AG08396 (cell line): ENCODE measurements at places on chromosomes 7 and 10.

DNA sequence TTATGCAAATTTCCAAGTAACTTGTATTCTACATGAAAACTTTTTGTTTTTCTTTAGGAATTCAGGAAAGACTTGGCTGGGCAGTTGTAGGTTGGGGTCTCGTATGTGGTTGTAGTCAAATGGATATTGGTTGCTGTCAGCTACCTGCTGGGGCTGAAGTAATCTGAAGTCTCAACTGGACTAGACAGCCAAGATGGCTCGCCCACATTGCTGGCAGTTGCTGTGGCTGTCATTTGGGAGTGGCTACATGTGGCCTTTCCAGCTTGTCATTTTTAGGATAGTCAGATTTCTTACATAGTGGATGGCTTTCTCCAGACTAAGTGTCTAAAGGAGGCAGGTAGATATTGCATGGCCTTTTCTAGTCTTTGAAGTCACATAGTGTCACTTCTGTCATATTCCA, 32.6 kb downstream of the EXOC6 start:
- no peak for DNase-seq

- no peak for DNase-seq
Measured at GRCh38 chr7:27516421-27516820, 146.3 kb downstream of the HIBADH start.

DNA sequence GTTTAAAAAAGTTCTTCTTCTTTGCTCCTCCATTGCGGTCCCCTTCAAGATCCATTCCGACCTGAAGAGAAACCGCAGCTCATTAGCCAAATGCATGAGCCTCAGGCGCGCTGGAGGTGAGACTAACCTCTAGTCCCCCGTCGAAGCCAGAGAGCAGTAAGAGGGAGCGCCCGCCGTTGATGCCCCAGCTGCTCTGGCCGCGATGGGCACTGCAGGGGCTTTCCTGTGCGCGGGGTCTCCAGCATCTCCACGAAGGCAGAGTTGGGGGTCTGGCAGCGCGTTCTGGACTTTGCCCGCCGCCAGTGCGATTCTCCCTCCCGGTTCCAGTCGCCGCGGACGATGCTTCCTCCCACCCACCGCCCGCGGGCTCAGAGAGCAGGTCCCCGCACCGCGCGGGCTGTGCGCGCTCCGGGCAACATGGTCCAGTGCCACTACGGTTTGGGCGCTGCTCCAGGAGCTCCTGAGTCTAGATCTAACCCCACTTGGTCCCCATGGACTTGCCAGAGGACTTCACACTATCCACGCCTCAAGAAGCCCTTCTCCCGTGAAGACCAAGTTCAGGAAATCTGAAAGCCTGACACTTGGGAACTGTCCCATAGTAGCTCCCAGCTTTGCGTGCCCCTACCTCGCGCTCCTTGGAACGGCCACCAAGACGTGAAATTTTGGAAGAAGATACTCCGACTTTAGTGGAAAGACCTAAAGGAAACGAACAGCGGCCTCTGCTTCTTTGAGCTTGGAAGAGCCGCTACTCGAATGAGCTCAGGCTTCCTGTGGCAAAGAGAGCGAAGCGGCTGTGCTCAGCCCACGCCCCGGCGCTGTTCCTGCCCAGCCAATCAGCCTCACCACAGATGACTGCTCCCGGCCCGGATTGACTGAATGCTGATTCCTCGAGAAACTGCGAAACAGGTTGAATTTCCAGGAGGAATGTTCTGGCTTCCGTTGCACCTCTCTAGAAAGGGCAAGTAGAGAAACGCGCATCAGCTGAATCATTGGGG, at the start of gene ABCB1:
TSS of gene ABCB1 (minus strand) at position 755 of the 995 bp plus-strand sequence. CDS start at position 55, 700 bp downstream.
- DNase-seq, result peak; percentile 72

DNA sequence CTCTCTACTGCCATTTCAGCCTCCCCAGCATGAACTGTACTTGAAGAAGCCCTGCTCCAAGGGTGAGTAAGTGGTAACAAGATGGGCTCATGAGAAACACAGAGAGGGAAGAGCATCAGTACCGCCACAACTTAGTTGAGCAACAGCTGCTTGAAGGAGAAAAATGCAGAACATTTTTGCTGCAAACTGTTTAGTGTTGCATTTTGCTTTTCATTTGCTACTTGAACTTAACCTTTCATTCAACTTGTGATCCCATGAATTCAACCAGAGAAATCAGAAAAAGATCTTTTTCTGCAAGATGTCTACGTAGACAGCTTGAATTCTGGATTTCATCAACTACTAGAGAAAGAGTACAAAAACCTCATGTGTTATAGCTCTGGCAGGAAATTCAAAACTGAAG, 40.7 kb downstream of the ANK3 start:
- DNase-seq, result no peak

GRCh38 chr10:114851336-114851735, 29.8 kb downstream of the FHIP2A start:
- DNase-seq, result no peak

DNA sequence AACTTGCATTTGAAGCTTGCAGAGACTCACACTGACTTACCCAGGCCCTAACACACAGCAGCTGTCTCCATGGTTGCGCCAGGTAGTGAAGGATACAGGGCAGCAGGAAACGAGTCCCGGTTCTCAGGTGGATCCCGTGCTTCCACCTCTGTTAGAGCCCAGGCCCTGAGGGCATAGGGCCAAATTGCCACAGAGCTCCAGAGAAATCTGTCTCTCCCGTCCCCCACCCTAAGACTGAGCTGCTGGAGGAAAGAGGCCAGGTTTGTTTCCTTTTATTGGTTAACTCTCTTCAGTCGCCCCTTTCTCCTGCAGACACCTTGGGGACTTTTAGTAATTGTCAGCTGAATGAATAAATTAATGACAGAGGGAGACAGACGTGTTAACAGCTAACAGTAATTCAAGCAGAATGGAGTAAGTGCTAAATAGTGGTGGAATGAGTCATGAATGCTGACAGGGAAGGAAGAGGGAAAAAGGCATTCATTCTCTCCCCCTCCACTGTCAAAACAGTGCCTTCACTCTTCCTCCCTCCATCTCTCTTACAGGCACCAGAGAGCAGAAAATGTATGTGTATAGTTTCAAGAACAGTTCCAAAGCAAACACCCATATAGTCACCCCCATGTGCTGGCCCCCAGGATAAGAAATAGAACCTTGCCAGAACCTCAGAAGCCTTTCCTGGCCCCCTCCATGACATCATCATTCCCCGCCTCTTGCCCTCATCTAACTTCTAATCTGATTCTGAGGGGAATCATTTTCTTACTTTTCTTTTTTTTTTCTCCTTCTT, 16.8 kb upstream of the DLG5 start:
- peak; percentile 52 for DNase-seq

DNA sequence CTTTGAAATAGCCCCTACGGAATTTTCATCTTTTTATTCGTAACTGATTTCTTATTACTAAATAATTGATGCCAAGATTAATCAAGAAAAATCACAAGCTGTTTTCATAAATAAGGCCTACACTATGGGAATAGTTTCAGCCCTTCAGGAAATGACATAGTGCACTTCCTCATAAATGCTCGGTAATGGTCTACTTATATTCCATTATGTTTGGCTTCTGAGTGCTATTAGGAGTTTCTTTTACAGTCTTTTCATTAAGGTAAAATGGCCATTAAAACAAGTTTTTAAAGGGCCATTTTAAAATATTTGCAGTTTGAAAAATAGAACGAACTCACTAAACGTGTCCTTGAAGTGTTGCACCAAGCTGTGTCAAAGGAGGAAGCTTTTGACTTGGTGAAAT, 174.5 kb downstream of the DNAH11 start:
- no peak for DNase-seq

DNA sequence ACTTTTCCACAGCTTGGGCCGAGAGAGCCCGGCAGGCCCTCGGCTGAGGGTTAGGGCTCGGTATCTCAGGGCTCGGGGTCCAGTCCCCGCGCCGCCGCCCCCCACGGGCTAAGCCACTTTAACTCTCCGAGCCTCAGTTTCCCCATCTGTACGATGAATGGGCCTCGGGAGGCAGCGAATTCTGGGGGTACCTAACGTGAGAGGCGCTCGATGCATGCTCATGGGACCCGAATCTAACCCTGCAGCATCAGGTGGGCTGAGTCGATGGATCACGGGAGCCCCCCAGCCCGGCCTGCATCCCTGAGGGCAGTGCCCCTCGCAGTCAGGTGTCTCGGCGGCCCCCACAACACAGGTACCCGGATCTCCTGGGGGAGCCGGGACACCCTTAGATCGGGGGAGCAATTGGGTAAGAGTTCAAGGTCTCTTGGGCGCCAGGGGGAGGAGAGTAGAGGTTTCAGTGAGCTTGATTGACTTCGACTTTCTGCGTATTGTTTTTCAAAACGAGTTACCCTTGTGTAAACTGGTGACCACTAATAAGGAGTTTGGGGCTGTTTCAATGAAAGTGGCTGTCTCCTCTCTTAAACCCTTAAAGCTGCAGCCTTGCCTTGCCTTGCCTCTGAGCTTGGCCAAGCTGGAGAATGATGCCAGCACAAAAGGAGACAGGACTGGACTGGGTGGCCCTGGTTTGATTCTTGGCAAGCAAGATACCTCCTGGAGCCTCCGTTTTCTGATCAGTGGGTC, 631 bp downstream of the POR start:
- DNase-seq, result peak; percentile 23

DNA sequence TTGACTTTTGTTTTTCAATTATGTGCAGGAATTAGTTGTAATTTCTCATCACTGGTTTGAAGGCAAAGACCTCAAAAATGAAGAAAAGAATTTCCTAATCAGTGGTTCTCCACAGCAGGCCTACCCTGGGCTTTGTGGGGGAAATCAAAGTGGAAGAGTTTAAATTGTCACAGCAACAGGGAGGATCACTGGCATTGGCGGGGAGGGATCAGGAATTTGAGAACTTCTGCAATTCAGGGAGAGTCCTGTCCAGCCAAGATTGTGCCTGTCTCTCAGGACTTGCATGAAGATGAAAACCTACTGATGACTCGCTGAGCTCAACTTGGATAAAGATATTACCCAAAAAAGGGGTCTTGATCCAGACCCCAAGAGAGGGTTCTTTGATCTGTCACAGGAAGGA, 70.1 kb downstream of the HACD1 start:
- no peak for DNase-seq

- peak; percentile 61 for DNase-seq
Measured at GRCh38 chr10:93115661-93116383, 42.1 kb downstream of the CYP26A1 start.

DNA sequence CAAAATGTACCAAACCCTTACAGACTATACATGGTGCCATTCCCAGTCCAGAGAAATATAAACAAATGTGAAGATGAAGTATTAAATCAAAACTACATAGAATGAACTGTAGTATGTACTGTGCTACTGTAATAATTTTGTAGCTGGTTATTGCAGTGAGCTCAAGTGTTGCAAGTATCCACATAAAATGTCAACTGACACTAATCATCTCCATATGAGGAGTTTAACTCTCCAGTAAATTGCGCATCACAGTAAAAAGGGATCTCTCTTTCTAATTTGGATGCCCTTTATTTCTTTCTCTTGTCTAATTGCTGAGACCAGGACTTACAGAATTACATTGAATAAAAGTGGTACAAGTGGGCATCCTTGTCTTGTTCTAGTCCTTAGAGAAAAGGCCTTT, 165.5 kb downstream of the CPED1 start:
- DNase-seq, result no peak

DNA sequence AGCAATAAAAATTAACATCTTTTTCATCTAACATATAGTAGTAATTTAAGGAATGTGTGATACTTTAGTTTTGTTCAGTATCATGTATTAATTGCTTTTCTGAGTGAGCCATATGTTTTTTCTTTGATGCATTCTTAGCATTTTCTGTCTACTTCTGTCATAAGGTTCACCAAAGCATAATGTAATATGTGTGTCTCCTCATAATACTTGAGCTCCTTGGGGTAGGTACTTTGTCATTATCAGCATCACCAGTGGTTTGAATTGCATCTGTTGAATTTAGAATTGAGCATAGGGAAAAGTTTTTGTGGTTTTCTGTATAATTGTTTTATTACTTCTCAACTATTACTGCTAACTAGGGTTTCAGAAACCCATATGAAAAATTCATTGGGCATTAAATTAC, 26.5 kb downstream of the VPS50 start:
- DNase-seq, result no peak

- no peak for DNase-seq
Measured at GRCh38 chr7:18445916-18446520, 49.5 kb upstream of the HDAC9 start.

DNA sequence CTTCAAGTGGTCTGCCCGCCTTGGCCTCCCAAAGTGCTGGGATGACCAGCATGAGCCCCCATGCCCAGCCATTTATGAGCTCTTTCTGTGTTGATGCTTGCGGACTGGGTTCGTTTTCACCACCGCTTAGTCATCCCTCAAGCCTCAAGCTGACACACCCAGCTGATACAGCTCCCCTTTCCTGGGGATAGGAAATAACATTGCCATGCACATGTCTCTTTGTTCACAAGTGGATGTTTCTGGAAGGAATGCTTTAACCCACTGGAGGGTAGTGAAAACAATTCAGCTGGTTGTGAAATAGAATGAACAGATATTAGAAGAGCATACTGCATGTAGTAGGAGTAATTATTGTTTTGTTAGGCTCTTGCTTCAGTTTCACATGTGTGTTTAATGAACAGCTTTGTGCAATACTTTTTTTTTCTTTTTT, 8.5 kb upstream of the METTL27 start:
- DNase-seq, result peak; percentile 89

- peak; percentile 14 for DNase-seq
Measured at GRCh38 chr7:46705386-46706255, 784.5 kb upstream of the IGFBP3 start.

- DNase-seq, result no peak
Measured at GRCh38 chr10:127702271-127702670, 34.7 kb upstream of the FOXI2 start.

DNA sequence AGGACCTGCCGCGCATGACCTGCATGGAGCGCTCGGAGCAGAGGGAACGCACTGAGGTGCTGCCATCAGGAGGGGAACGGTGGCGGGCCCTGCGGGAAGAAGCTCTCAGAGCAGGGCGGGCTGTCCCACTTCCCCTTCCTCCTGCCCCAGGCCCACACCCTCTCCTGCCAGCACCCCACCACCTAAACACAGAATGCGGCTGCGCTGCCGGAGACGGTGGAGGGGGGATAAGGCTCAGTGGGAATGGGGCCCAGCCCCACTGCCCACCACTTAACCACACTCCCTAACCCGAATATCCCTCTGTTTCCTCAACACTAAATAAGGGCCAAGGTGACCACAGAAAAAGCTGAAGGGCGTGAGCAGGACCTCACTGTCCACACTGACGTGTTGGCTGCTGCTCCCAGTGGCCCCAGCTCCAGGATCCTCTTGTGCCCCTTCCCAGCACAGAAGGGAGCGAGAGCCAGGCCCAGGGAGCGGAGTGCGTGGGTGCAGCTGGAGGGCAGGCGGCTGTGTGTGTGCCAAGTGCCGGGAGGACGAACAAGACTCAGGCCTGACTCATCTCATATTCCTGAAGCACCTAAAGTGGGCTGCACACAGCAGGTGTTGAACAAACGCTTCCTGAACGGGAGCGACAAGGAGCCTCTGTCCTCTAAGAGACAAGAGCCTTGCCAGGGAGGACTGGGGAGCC, 116.8 kb downstream of the MAD1L1 start:
- DNase-seq, result no peak

GRCh38 chr7:7219216-7219615, 36.9 kb downstream of the C1GALT1 start:
- no peak for DNase-seq
